ENCODE measurements at places on chromosomes 5 and 9.
A peak's percentile ranks its signal among the peaks of the same experiment; 100 is the strongest.

DNA sequence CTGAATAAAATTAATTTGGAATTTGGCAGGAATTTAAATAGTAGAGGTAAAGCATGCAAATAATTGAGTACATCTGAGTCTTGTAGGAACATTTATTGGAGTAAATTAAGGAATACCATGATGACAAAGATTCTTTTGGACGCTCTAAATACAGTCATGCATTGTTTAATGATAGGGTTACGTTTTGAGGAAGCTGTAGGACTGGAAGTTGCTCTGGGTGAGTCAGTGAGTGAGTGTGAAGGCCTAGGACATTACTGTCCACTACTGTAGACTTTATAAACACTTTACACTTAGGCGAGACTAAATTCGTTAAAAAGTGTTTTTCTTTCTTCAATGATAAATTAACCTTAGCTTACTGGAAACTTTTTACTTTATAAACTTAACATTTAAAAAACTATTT, 113.0 kb downstream of the FAM170A start:
- DNase-seq, result no peak

- peak; percentile 47 for DNase-seq
These were observed 297.0 kb upstream of the TAS2R1 start for GRCh38 chr5:9927106-9927505.

GRCh38 chr5:177316005-177316404, 4.3 kb upstream of the MXD3 start:
- no peak for DNase-seq

GRCh38 chr9:68429631-68430030, 73.2 kb downstream of the PGM5 start:
- no peak for DNase-seq

DNA sequence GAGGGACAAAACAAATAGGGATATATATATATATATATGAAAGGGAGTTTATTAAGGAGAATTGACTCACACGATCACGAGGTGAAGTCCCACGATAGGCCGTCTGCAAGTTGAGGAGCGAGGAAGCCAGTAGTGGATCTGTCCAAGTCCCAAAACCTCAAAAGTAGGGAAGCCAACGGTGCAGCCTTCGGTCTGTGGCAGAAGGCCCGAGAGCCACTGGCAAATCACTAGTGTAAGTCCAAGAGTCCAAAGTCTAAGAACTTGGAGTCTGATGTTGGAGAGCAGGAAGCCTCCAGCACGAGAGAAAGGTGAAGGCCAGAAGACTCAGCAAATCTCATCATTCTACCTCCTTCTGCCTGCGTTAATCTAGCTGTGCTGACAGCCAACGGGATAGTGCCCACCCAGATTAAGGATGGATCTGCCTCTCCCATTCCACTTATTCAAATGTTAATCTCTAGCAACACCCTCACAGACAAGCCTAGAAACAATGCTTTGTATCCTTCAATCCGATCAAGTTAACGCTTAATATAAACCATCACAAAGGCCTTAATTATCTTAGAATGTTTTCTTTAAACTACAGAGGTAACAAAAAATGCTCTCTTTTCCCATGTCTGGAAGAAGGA, 23.8 kb upstream of the DAB2 start:
- DNase-seq, result peak; percentile 58

DNA sequence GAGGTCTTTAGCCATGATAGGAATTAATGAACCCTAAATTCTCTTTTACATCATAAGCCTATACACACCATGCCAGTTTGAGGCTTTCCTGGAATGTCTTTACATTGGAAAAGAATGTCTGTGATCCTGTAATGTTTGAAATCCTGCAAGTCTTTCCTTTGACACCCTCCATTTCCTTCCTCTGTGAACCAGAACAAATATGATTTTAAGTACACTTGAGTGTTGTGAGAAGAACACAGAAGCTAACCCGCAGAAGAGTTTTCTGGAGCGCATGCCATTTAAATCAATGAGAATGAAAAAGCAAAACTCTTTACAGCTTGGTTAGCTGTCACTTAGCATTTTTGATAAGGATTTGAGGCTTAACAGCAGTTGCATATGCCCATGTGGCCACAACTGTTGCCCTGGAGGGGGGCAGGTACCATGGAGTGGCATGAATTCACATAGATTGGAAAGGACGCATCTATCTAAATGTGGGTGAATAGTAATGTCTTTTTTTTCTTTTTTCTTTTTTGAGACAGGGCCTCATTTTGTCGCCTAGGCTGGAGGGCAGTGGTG, 372.6 kb downstream of the KDM4C start:
- no peak for DNase-seq
